Right hindlimb (tissue), 1 donor: ENCODE measurements at places on chromosomes 16 and 17.

DNA sequence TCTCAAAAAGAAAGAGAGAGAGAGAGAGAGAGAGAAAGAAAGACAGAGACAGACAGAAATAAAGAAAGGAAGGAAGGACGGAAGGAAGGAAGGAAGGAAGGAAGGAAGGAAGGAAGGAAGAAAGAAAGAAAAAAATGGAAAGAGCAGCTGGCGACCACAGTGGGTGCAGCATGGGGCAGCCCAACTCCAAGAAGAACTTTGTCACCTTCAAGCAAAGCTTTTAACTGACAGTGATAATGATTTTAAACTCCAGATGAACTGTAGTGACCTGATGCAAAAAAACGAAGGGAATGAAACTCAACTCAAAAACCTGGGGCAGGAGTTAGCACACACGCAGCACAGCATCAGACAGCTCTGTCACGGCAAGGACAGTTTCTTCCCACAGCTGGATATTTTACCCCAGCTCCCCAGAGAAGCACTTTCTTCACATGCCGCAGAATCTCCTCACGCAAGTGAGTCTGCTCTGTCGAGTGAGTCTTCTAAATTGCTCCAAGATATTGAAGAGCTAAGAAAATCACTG is 5.0 kb upstream of the ARHGAP17 start:
- no peak for DNase-seq

DNA sequence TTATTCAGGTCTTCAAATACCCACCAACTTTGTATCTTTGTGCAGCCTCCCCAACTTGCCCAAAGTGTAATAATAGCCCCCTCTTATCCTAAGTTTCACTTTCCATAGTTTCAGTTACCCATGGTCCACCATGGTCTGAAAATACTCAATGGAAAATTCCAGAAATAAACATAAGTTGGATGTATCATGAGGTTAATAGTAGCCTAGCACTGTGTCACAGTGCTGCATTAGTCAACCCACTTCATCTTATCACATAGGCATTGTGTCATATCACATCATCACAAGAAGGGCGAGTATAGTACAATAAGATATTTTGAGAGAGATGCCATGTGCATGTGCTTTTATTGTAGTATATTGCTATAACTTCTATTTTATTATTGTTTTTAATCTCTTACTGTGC is 21.9 kb downstream of the OMG start:
- no peak for DNase-seq

- DNase-seq = no peak
These were observed 78.4 kb downstream of the CNGB1 start for GRCh38 chr16:57892447-57893096.

DNA sequence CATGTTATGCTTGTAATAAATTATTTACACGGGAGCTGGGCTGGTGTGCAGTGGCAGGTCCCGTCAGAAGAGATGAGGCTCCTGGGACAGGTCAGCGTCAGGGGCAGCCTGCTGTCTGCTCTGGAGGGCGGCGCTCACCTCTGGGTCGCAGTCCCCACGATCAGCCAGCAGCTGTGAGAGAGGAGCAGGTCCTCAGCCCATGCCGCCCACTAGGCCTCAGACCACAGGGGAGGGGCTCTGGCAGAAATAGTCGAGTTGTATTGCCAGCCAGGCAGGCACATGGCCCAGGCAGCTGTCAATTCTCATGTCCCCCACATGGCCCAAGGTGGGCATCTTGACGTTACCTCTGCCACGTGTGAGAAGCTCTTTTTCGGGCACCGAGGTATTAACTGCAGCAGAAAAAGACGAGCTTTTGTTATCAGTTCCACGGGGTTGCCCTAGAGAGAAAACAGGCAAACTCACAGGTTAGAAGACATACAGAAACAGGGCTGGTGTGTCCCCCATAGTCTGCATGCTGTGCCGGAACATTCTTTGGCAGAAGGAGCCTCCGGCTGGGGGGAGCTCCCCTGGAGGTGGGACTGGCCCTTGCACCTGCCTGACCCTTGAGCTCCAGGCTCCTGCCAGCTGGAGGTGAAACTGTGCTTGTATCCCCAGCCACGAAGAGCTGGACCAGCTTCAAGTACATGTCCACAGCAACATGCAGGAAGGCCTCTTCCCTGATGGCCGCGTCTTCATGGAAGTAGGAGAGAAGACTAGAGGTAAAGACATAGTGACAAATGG is 17.4 kb downstream of the ZNF276 start:
- DNase-seq = no peak

DNA sequence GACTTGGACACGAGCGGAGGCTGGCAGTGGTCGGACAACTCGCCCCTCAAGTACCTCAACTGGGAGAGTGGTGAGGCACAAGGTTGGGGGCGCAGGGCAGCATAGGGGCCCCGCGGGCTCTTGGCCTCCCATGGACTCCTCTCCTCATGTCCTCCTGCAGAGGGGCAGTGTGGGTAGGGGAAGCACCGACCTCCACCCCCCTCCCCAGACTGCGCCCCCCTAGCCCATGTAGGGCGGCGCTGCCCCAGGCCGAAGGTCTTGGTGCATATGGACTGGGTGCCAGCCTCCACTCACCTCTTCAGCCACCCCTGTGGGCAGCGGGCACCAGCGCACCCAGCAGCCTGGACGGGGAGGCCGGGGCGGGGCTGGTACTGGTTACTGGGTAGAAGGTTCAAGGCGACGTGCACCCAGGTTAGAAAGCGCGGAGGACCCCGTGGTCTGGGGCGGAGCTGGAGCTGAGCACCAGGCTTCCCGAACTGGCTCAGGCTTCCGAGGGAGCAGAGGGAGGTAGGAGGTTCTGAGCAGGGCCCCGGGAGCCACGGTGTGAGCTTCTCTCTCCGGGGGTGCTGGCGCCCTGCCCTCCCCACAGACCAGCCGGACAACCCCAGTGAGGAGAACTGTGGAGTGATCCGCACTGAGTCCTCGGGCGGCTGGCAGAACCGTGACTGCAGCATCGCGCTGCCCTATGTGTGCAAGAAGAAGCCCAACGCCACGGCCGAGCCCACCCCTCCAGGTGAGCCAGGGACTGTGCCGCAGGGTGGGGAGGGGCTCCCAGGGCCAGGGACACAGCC is 39.5 kb downstream of the MRC2 start:
- DNase-seq = no peak

GRCh38 chr16:56513972-56514371 is 5.9 kb downstream of the BBS2 start:
- DNase-seq = peak; percentile 30

DNA sequence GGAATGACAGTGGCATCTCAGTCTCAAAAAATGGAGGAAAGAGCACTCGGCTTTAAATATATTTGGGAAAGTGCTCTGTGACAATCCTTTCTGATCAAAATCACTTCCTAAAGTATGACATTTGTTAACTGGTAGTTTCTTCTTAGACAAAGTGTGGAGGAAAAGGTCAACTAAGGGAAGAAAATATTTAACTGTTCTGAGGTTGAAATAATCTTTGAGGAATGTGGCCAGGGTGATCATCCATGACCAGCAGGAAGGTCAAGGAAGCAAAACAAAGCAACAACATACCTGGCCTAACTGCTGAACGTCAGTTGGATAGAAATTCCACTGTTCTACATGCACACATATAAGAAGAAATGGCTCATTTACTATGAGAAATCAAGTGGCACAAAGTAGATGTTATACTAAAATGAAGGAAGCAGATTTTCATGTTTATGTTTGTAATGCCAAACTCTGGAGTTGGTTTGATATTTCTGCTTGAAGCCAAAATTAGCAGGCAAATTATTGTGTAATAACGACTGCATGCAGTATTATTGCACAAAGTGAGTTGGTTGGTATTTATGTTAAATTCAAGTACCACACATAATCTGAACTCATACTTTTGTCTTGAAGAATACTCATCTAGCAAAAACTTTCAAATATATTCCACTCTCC is 87.3 kb upstream of the CORO6 start:
- DNase-seq = no peak

- no peak for DNase-seq
These were observed 107.4 kb upstream of the CDH11 start for GRCh38 chr16:65229191-65229662.

DNA sequence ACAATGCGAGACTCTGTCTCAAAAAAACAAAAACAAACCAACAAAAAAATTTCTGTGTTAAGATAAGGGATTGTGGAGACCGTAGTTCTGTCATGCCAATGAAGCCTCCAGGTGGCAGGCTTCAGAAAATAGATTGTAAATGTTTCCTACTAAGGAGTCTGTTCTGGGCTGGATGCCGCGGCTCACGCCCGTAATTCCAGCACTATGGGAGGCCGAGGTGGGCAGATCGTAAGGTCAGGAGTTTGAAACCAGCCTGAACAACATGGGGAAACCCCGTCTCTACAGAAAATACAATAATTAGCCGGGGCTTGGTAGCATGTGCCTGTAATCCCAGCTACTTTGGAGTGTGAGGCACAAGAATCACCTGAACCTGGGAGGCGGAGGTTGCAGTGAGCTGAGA is 4.4 kb upstream of the SNX29 start:
- no peak for DNase-seq

- no peak for DNase-seq
These were observed 1.1 kb upstream of the PGAP3 start for GRCh38 chr17:39688945-39689344.
